ENCODE measurements at places on chromosomes 2 and 18.

- no peak for DNase-seq
Measured at GRCh38 chr2:133415210-133415876, 152.9 kb downstream of the NCKAP5 start.

- no peak for DNase-seq
Measured at GRCh38 chr18:37246779-37247340, 318.7 kb downstream of the CELF4 start.

DNA sequence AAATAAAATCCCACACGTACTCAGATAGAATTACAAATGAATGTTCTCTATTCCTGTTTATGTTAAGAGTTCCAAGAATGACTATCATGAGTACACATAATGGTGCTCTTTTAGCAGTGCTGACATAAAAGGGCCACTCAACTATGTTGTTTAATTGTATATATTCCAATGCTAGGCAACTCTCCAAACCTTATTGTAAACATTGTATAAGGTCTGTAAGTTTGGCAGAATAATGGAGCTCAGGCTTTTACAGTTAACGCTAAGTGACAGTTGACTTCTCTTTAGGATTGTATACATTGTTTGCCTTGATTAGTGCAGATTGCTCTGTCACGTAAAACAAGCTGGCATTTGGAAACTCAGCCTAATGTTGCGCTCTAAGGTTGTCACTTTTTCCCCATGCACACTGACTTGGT lies 20.8 kb downstream of the RBMS1 start:
- no peak for DNase-seq

DNA sequence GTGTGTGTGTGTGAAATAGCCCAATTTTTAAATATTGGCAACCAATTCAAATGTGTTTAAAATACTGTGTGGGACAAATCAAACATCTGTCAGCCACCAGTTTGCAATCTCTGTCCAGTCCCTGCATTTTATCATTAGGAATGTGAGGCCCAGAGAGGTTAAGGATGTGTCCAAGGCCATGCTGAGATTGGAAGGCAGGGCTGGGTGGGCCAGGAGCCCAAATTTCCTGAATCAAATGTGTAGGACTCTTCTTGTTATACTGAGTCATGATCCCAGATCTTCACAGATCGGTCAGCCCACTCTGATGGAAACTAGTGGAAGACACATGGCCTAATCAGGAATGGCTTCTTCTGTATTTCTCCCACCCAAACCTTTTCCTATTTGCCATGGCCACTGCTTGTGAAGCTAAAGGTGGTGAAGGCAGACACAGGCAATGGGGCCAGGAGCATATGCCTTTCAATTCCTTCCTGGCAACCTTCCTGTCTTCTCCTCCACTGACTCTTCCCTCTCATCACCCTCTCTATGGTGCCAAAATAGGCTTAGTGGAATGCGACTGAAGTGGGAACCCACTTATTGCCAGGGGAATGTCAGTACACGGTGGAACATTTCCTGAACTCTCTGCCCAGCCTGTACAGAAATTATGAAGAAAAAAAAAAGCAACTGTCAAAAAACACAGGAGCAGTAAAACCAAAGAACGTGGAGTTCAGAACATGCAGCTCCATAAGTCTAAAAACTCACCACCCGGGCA lies 35.5 kb downstream of the ZEB2 start:
- DNase-seq, result no peak

- no peak for DNase-seq
Measured at GRCh38 chr2:58983111-58983510, 742.0 kb upstream of the FANCL start.

DNA sequence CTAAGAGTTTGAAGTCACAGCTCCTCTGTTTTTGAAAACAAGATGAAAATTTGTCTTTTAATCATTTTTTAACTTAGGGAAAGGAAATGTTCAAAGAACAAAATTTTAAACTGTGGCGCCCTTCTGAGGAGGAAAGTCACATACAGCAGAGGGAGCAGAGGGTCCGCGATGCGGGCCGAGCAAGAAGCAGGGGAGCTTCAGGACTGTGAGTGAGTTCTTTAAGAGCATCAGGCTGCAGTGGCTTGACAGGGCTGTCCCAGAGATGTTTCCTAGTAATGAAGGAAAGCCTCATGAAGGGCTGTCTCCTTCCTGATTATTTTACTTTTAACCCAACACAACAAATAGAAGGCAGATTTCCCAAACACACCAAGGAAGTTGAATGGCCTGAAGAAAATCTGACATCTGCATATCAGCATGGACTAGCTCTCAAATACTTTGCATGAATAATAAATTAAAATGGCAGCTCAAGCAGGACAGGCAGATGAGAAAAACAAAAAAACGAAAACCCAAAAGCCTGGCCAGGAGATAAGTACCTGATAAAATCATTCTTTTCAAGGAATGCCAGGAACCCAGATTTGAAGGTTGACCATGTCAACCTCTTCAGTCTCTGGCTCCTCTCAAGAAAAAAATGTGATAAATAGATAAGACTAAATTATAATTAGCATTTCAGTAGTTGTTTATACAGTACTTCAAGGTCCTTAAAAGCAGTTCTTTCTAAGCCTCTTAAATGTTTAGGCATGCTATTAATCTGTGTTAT lies 60.8 kb downstream of the SLC40A1 start:
- DNase-seq, result no peak

DNA sequence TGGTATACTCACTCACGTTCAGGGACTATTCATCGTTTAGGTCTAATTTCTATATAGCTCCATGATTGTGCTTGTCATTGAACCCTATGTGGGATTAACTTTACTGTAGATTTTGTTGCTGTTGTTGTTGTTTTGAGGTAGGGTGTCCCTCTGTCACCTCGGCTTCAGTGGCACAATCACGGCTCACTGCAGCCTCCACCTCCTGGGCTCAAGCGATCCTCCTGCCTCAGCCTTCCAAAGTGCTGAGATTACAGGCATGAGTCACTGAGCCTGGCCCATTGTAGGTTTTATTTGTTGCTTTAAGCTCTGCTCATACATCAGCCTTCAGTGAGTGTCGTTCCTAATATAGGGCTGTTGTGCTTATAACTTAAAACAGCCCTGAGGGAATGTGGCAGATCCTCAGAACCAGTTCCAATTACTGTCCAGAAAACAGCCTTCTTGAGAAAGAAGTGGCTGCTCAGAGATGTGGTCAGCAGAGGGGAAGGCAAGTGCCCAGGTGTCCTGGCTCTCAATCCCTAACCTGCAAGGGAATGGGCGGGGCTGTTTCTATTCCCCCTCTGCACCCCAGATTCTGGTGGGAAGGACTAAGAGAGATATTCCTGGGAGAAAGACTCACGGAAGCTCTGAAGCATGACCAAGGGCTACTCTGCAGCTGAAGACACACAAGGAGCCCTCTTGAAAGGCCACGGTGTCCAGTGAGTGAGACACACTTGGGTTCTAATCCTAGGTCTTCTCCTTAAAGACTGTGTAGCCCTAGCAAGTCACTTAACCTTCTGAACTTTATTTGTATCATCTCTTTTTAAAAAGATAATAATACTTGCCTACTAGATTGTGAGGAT lies 79.6 kb upstream of the LCLAT1 start:
- DNase-seq, result no peak

GRCh38 chr2:136115183-136115761 lies 2.7 kb downstream of the CXCR4 start:
- no peak for DNase-seq

DNA sequence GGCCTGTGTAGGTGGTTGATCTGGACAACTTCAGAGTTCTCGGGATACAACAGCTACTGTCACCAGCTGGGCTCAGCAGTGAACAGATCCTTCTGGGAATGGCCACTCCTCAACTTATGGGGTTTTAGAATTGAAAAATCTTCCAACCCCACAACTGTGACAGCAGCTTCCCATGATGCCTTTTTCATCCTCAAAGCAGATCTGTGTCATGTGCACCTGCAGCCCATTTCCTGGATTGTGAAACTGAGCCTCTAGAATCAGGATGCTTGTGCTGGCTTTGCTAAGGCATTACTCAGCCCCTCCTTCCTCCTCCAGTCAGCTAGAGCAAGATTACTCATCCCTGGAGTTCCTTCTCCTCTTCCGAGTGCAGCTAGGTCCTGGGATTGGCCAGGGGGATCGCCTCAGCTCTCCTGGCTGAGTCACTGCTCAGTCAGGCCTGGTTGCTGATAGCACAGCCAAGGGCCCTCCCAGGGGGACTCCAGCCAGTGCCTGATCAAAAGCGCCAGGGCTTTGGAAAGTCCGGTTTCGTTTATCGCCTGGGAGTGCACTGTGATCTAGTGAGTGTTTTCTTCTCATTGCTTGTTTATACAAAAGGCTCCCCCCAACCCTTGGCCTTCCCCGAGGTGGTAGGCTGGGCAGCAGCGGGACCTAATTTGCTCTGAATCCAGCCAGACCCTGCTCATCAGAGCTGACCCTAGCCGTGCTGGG lies 2.4 kb upstream of the LPIN1 start:
- peak; percentile 98 for DNase-seq

DNA sequence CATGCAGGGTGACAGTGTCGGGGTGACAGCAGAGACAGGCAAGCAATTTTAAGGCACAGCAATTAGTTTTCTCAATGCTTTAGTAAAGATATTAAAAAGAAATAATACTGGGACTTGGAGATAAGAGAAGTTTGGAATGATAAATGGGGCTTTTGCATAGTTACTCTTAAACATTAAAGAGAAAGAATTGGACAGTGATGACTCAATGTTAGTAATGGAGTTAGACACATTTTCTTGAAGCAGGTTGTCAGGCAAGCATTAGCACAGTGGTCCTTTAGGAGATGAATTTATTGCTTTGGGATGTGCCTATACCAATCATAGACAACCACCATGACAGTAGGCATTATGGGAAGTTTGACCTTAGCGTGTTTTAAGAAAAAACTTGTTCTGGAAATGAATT lies 228.3 kb upstream of the RAB12 start:
- no peak for DNase-seq

DNA sequence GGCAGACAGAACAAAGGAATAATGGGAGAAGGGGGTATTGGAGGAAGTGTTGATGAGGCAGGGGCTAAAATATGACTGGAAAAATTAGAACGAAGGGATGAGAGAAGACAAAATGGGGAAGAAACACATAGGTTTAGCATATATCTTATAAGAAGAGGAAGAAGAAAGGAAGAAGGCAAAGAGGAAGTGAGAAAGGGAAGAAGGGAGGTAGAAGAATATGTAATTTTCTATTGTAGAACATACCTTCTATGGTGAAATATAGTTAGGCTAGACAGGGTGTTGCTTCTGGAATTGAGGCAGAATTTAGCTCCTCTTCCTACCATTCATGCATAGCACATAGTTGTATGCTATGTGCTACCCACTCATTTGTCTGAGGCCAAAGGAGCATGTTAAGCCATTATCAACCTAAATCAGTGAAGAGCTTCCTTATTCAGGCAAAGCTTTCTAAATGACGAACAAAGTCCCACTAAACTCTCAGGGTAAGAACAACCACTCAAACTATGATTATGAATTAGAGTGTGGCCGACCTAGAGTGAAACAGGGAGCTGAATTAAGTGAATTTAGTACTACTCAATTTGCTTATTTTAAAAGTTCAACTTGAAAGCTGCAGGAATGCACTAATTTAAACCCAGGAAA lies 180.9 kb upstream of the GALNT5 start:
- DNase-seq, result peak; percentile 7

- no peak for DNase-seq
Measured at GRCh38 chr2:134796373-134796772, 42.0 kb upstream of the ACMSD start.

DNA sequence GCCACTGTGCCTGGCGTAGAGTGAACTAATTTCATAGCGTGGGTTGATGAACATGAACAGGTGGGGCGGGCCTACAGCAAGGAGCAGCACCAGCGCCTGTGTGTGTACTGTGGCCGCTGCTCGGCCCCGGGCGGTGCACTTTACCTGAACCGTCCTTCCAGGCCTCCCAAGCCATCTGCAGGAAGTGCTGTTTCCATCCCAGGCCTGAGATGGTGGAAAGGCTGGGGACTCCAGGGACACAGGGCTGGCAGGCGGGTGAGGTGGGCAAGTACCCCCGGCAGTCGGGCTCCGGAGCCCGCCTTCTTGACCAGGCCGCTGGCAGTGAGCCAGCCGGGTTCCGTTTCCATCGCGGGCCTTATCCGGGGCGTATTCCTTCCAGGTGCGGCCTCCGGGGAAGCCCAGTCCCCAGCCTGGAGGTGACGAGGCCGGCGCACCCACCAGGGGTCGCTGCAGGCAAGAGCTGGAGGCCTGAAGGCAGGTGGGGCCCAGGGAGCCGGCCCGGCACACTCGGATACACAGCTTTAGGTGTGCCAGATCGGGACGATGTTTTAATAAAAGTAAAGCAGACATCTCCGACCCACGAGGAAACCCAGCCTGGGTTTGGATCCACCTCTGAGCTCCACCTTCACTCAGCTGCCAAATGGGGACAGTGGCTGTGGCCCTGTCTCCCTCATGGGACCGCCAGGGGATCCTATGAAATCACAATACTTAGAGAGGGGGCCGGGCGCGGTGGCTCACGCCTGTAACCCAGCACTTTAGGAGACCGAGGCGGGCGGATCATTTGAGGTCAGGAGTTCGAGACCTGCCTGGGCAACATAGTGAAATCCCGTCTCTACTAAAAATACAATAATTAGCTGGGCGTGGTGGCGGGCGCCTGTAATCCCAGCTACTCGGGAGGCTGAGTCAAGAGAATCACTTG lies 22.7 kb upstream of the PDIA6 start:
- DNase-seq, result peak; percentile 56

- no peak for DNase-seq
Measured at GRCh38 chr2:134262684-134263083, 8.8 kb downstream of the MGAT5 start.

DNA sequence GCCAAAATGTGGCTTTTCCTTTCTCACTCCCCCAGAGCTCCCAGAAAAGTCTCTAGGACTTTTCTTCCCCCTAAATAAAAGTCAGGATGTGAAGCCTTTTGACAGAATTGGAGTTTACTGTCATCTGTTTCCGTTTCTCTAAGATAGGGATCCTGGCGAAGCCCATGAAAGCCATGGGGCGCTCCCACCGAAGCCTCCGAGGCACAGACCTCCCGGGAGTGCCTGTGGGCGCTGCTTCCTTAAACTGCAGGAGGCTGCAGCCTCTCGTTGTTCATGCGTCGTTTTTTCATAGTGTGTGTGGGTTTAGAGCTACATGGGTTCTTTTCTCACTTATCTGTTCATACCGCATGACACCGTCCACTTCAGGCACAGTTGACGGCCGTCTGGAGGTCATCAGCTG lies 56.8 kb downstream of the ASAP2 start:
- peak; percentile 75 for DNase-seq

GRCh38 chr2:60442608-60443007 lies 110.8 kb downstream of the BCL11A start:
- DNase-seq, result no peak

- no peak for DNase-seq
Measured at GRCh38 chr2:216142540-216142939, 33.4 kb downstream of the XRCC5 start.

DNA sequence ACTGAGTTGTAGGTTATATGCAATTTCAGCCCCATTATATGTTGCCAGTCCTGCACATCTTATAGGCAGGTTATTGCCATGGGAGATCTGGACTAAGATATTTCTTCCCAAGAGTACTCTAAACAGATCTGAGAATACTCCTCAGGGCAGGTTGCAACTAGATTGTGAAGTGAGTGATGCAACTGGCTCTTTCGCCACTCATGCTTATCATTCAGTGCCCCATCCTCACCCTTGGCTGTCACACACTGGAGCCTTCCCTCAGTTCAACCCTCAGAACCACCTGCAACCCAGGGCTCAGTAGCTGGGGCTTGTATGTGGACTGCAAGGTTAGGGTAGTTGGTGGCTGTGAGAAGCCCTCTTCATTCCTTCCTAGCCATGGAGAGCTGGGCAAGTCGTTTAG lies 14.1 kb downstream of the MERTK start:
- DNase-seq, result no peak
